ENCODE measurements at places on chromosomes 2 and 18.

GRCh38 chr2:28193630-28194403 is 198.8 kb upstream of the FOSL2 start:
- no peak for DNase-seq

DNA sequence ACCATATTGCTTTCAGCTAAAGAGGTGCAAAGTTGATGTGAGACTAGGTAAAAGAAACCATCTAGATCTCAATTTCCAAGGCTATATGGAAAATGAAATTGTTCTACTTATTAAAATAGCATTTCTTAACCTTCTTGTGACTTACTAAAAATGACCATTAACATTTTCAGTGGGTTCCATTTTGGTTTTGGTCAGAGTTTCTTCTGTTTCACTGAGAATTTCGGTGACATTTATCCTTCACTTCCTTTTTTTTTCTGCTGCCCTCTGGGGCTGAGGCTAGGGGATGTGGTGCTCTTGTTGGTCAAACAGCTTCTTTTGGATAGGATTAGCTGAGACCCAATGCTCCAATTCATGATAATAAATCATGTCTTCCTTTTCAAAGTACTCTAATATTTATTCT is 44.3 kb upstream of the REL start:
- DNase-seq: no peak

GRCh38 chr2:72710418-72711152 is 115.2 kb downstream of the EXOC6B start:
- DNase-seq: no peak

- DNase-seq: no peak
These were observed 116.8 kb downstream of the XIRP2 start for GRCh38 chr2:167005096-167005495.

GRCh38 chr2:4653991-4654390 is 950.6 kb downstream of the DCDC2C start:
- no peak for DNase-seq

All from WTC11 (cell line).